ENCODE measurements at places on chromosomes 16 and 17. TPM values are rescaled to one million over a fixed set of nuclear protein-coding genes. Genes with fewer than 3 reads are reported as not detected.

The NEK8 gene
- total RNA-seq, result 5.8 TPM

The GLP2R gene
- total RNA-seq, result not detected

The NXN gene
- 4.4 TPM for total RNA-seq

The NKD1 gene
- 1.5 TPM for total RNA-seq

The KREMEN2 gene
- total RNA-seq, result not detected

DNA sequence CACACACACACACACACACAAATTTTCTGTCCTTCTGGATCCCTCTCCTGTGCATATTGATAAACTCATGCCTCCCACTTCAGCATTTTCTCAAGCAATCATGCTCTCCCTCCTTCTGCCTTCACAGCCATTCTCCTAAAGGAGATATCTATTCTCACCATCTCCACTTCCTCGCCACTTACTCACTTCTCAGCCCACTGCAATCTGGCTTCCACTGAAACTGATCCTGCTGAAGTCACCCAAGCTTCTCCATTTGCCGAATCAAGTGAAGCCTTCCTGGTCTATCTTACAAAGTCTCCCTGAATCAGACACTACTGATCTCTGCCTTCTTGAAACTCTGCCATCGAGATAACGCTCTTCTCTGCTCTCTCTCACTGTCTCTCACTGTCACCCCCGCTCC, 54.0 kb upstream of the GNAO1 start:
- DNase-seq, result no peak

GRCh38 chr17:55990332-55991006, 162.8 kb upstream of the ANKFN1 start:
- DNase-seq, result no peak

- no peak for DNase-seq
Observed at GRCh38 chr17:77285594-77286390, 145.0 kb downstream of the SEC14L1 start.

- DNase-seq, result no peak
Observed at GRCh38 chr17:57215317-57215716, 41.0 kb upstream of the MSI2 start.

DNA sequence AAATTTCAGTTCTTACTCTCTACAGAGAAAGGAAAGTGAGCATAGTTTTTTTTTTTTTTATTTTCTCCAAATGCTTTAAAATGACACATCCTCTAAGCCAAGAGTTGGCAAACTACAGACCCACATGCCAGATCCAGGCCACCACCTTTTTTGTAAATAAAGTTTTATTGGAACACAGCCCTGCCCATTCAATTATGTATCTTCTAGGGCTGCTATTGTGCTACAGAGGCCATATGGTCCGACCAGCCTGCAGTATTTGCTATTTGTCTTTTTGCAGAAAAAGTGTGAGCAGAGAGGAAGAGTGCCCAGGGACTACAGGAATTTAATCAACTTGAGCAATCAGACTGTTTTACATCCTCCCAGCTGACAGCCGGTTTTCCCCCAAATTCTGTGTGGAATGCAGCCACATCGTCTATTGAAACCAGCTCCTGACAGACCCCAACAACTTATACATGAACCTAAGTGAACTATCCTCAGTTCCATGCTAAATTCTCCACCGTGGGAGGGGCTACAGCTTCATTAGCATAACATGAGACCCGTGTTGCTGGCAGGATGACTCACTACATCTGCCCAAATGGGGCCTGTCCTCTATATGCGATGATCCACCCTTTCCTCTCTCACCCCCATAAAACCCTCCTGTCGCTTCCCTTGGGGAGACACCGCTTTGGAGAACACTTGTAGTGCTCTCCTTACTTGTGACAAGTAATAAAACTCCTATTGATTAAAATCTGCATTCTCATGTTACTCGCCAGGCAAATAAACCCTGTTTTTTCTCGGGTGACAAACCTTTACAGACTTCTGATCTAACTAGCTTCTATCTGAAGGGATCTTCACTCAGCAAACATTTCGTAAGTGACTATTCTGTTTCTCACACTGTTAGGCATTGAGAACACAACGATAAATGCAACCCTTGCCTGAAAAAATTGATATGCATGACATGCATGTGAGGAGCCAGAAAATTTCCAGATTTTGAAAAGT, 149.4 kb upstream of the HS3ST3A1 start:
- no peak for DNase-seq

GRCh38 chr17:70881093-70881492, 711.8 kb downstream of the KCNJ2 start:
- DNase-seq, result no peak

DNA sequence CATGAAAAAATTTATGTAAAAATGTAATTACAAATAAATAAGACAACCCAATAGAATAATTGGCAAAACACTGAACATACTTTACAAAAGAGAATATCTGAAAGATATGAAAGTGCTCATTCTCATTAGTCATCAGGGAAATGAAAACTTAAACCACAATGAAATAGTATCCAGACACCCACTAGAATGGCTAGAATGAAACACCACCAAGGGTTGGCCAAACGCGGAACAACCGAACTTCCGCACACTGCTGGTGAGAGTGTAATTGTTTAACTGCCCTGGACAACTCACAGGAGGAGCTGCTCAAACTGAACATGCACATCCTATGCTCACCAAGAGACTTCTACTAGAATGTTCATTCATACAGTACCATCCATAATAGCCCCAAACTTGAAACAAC, 5.8 kb upstream of the ZDHHC7 start:
- DNase-seq, result no peak

DNA sequence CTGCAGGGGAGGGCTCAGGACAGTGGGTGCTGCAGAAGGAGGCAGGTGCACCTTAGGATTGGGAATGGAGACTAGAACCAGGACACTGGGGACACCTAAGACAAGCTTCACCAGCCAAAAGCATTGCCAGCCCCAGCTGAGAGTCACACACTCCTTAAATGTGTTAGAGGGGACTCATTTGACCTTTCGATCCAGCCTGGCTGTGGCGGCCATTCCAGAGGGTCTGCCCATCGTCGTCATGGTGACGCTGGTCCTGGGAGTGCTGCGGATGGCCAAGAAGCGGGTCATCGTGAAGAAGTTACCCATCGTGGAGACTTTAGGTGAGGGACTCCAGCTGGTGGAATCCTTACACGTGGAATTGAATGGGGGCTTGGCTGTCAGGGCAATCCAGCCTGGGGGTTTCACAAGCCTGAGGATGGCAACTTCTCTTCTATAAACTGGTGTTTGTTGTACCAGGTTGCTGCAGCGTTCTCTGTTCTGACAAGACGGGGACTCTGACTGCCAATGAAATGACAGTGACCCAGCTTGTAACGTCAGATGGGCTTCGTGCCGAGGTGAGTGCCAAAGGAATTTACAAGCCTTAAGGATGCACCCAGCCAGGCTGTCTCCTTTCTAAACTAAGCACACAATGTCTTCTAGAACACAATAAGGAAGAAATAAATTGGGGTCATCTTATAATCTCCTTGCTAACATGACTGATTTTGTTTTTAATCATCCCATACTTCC, 65.3 kb downstream of the MEAK7 start:
- DNase-seq, result no peak

- no peak for DNase-seq
Observed at GRCh38 chr16:73418691-73419090, 370.8 kb upstream of the ZFHX3 start.

- no peak for DNase-seq
Observed at GRCh38 chr17:73954951-73955350, 248.5 kb upstream of the RPL38 start.

- no peak for DNase-seq
Observed at GRCh38 chr16:30397776-30398660, 2.8 kb downstream of the ZNF48 start.

DNA sequence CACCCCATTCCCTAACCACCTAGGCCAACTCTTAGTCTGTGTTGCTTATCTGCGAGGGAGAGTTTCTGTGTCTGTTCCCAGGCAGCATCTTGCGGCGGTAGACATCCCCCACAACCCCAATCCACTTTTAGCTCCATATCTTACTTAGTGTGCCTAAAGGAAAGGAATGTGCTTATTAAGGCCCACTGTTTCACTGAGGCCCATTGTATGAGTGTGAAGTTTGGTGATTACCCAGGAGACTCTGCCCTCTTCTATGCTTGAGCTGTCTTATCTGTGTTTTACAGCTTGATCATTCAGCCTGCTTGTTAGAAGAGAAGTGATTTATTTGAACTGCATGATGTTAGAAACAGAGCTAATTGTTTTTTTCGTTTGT, 10.3 kb upstream of the MLYCD start:
- DNase-seq, result no peak

DNA sequence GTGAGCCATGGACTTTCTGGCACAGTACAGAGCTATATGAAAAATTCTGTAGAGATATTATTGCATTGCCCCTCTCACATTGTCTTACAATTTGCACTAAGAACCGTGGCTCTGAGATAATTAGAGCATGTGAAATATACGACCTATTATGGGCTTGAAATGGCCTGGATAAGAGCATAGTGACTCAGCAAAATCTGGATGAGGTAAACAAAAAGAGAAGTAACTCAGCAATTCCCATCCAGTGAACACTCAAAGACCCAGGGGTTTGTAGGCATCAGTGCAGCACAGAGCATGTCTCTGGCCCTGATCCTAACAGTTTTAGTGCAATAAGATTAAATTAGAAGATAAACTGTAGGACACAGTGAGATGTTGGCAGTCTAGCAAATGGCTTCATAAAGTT, 317.2 kb upstream of the MYOCD start:
- no peak for DNase-seq

- DNase-seq, result no peak
Observed at GRCh38 chr16:72711823-72712222, 336.1 kb downstream of the ZFHX3 start.

DNA sequence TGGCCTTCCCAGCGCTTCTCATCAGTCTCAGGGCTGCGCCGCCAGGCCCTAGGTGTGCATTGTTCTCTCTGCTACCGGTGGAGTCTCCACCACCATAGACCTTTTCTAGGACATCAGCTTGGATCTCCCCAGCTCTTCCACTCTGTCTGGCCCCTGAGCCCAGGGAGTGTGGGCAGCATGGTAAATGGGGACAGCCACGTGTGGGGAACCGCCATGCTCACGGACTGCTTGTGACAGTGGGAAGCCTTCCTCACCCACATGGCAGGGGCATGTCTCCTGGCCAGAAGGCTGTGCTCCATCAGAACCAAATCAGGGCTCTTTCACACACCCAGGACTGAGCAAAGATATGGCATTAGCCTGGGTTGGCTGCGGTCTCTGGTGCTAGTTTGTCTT, 51.3 kb downstream of the TNFRSF13B start:
- no peak for DNase-seq

- DNase-seq, result no peak
Observed at GRCh38 chr16:1335996-1336395, 2.6 kb downstream of the BAIAP3 start.

DNA sequence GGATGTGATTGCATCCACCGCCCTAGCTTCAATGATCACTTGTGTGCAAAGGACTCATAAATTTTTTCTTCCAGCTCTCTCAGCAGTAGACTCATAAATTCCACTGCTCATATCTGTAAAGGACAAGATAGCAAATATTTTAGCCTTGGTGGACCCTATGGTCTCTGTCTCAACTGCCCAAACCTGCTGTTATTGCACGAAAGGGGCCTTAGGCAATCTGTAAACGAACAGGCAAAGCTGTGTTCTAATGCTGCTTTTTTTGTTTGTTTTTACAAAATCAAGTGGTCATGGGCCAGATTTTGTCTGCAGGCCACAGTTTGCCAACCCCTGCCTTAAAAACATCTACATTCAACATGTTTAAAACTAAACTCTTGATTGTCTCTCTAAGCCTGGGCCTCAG, 34.1 kb downstream of the FAM20A start:
- no peak for DNase-seq

- DNase-seq, result no peak
Observed at GRCh38 chr17:4499431-4500190, 930 bp downstream of the SPNS2 start.

DNA sequence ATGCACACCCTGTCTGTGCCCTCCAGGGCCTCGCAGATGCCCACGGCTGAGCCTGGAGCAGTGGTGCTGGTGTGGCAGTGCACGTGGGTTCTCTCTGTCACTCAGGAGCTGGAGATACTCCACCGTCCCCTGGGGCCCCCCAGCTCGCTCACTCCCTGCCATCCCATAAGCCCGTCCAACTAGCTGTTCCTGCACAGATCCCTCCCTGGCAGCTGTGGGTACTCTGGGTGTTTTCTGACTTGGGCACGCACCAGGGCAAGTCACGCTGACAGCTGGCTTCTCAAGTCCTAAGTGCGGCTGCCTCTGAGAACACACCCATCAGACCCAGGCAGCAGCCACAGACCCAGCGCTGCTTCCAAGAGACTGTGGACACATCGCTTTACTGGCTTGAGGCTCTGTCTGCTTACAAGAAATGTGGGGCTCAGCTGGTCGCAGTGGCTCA, 25.4 kb upstream of the ITGB4 start:
- no peak for DNase-seq

GRCh38 chr17:10871914-10872313, 34.0 kb upstream of the PIRT start:
- DNase-seq, result no peak

GRCh38 chr17:32609884-32610650, 123.3 kb downstream of the CDK5R1 start:
- DNase-seq, result no peak

DNA sequence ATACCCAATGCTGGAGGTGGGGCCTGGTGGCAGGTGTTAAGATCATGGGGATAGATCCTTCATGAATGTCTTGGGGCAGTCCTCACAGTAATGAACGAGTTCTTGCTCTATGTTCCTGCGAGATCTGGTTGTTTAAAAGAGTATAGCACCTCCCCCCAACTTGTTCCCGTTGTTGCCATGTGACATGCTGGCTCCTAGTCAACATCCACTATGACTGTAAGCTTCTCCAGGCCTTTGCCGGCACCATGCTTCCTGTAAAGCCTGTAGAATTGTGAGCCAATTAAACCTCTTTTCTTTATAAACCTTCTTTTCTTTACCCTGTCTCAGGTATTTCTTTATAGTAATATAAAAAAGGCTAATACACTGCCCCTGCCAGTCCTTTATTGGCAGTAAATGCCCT, 33.3 kb downstream of the RANBP10 start:
- DNase-seq, result no peak

- DNase-seq, result no peak
Observed at GRCh38 chr17:40506786-40507185, 5.4 kb upstream of the TNS4 start.
